Activated T-cell treated with anti-CD3 and anti-CD28 coated beads for 4 hours (primary cell): ENCODE measurements at places on chromosomes 5 and 9.

- no peak for DNase-seq
These were observed 31.2 kb downstream of the OTP start for GRCh38 chr5:77607324-77607723.

DNA sequence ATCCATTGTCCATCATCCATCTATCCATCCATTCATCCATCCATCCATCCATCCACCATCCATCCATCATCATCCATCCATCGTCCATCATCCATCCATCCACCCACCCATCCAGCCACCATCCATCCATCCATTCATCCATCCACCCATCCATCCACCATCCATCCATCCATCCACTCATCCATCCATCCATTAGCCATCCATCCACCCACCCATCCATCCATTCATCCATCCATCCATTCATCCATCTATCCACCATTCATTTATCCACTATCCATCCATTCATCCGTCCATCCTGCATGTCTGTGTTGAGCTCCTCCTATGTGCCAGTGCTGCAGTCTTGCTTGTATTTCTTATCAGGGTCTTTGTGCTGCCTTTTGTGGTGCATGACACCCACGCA lies 44.2 kb downstream of the COL5A1 start:
- DNase-seq, result no peak

GRCh38 chr5:151449297-151449696 lies 1.9 kb downstream of the SLC36A1 start:
- no peak for DNase-seq

DNA sequence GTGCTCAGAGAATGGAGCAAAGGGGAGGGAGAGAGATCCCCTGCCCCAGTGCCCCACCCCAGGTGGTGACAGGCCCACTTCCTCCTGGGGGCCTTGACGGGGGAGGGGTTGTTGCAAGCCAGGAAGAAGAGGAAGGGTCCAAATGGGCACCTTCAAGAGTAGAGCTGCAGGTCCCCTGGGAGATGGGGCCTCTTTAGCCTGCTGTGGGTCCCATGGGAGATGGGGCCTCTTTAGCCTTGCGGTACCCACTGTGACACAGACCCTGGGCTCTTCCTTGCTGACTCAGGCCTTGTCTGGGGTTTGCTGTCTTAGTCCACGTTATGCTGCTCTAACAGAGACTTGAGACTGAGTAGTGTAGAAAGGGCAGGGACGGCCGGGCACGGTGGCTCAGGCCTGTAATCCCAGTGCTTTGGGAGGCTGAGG lies 9.6 kb upstream of the TOR4A start:
- DNase-seq, result no peak

DNA sequence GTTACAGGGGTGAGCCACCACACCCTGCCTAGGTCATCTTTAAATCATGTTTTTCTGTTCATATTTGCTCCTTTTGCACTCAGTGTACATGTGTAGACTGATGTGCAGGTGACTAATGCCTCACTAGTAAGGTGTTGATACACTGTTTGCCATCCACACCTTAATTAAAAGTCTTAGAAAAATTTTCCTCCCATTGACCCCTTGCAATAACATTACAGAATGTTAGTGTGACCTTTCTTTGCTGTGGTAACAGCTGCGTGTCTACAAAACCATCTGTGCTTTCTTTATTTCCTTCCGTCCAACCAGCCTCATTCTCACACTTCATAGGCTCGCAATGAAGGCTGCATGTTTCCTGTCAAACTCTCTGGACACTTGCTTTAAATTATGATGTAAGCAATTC lies 6.6 kb upstream of the CEMIP2 start:
- no peak for DNase-seq

DNA sequence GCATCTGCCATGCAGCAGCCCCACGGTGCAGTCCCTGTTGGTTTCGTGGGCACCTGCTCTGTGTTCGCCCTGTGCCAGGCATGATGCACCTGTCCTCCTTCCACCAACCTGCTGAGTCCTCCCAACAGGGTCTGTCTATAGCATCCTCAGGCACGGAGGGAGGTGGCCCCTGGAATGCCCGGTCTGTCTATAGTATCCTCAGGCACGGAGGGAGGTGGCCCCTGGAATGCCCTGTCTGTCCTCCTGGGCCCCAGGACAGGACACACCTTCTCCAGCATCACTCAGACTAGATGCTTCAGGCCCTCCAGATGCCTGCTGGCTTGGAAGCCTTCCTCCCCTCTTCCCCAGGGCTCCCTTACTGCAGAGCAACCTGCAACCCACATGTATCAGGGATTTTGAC lies 9.9 kb upstream of the PHYHD1 start:
- no peak for DNase-seq

- DNase-seq, result no peak
These were observed 184.0 kb upstream of the GDNF start for GRCh38 chr5:38023799-38024198.

- DNase-seq, result no peak
These were observed 36.0 kb downstream of the POC5 start for GRCh38 chr5:75681125-75681830.

DNA sequence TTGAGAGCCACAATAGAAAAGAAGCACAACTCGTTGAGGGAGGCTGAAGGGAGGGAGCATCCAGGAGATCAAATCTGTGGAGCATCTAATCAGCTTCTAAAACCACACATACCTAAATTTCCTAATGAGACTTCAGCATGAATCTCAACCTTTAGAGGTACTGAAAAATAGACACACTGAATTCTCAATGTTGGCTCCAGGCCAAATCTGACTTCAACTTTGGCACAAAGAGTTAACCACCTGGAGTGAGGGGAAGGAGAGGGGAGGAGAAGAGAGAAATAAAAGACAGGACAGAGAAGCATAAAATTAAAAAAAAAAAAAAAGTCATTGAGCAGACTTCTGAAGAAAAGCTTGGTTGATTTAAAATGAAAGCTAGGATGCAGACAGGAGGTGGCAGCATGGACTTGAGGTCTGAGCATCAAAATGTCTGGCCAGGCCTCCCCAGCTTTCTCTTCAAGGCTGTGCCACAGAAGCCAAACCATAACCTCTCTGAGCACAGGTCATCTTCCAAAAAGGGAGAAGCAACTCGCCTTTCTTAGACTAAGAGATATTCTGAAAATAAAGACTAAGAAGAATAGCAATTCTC lies 205.6 kb downstream of the DENND1A start:
- no peak for DNase-seq

DNA sequence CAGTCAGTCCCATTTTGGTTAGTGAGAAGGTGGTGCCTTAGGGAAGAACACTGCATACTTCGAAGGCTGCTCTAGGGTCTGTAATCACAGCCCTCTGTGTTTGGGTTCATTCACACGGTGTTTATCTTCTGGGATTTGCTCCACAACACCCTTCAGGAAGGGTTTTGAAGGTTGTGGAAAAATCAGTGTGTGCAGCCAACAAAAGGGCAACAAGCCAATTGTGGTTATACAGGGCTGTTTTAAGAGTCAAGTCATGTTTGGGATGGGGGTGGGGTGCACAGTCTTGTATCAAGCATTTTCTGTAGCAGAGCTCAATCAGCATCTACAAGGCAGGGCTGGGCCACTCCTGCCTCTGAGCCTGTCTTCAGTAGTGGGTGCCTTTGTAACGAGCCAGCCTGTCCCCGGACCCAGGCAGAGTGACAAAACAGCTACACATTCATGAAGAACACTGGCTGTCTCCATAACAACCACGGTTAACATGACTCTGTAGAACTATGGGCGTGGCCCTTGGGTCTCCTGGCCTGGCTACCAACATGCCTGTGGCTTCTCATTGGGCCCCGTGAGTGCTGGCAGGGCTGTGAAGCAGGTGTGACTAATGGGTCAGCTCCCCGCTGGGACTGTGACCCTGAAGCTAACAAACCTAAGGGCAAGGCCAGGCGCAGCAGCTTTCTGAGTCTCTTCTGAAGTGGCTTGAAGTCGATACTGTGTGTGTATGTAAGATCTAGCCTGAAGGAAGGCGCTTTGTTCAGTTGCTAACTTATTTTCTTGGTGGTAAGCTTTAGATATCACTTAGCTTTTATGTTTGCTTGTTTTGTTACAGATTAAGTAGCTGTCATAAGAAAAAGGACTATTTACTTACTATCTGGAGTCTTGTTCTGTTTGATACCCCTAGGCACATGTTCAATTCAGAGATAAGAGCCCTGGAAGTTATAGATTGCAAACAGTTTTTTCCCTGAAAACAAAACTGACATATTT lies 27.9 kb upstream of the GOLM1 start:
- DNase-seq, result no peak

DNA sequence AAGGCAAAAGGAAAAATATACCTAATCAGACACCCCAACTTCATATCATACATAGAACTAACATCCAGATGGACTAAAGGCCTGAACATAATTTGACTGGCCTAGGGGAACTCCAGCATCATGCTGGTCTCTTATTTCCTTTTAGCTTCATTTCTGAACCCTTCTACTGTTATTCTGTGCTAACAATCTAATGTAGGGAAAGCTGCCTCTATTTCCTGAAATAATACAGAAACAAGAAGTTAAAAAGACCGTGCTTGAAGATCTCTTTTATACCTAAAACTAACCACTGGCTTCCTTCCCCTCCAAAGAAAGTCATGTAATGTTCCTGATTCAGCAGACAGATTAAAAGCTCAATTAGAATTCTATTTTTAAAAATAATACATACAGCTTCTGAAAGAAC lies 36.7 kb downstream of the LPAR1 start:
- no peak for DNase-seq

- DNase-seq, result no peak
These were observed 13.7 kb upstream of the TLX3 start for GRCh38 chr5:171295299-171295698.

GRCh38 chr5:1478271-1479035 lies 33.2 kb upstream of the SLC6A3 start:
- no peak for DNase-seq

GRCh38 chr9:98018347-98018746 lies 35.2 kb downstream of the ANP32B start:
- DNase-seq, result no peak

DNA sequence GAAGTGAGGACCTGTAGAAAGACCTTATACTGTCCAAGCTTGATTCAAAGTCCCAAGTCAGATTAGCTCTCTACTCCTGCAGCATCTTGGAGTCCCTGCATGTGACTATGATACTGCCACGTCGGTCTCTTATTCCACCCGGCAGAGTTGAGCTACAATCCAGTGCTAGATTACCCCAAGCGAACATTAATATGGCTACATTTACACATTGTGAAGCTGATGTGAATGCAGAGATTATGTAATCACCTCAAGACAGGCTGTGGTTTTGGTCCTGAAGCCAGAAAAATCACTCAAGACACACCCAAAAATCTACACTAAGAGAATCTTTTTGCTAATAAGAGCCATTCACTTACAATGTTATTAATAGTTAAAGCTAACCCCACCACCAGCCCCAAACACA lies 116.7 kb downstream of the GNA14 start:
- DNase-seq, result no peak

GRCh38 chr9:112532427-112532826 lies 45.8 kb downstream of the KIAA1958 start:
- DNase-seq, result no peak
